ENCODE measurements at places on chromosomes 6 and 20. TPM values are rescaled to one million over a fixed set of nuclear protein-coding genes. Genes with fewer than 3 reads are reported as not detected.

The UST gene
- polyA plus RNA-seq = 6.3 TPM

The PLAGL2 gene
- polyA plus RNA-seq = 5.0 TPM

The FGD2 gene
- polyA plus RNA-seq = 22.1 TPM

The FOXC1 gene
- 17.3 TPM for polyA plus RNA-seq

The ALDH8A1 gene
- polyA plus RNA-seq = 9.1 TPM

The GRIK2 gene
- polyA plus RNA-seq = 0.18 TPM

The IL17A gene
- 0.21 TPM for polyA plus RNA-seq

The GSTA2 gene
- 0.68 TPM for polyA plus RNA-seq

The TNFRSF6B gene
- polyA plus RNA-seq = 34.7 TPM

The HLA-DQA1 gene
- polyA plus RNA-seq = 358 TPM

The GLO1 gene
- polyA plus RNA-seq = 76.7 TPM

The TEAD3 gene
- 13.6 TPM for polyA plus RNA-seq

The PRSS16 gene
- 96.4 TPM for polyA plus RNA-seq

The TNNC2 gene
- 12.6 TPM for polyA plus RNA-seq

The PDYN gene
- polyA plus RNA-seq = 1.3 TPM

The OPRM1 gene
- 0.02 TPM for polyA plus RNA-seq

The ADTRP gene
- polyA plus RNA-seq = 7.7 TPM

The TNFAIP3 gene
- 85.8 TPM for polyA plus RNA-seq

The RPL10A gene
- 1,878 TPM for polyA plus RNA-seq

The MYL9 gene
- 138 TPM for polyA plus RNA-seq

The PAX1 gene
- 35.6 TPM for polyA plus RNA-seq

Measured in thymus (tissue), 14 donors.